Effector memory CD4-positive, alpha-beta T cell (primary cell): ENCODE measurements at places on chromosomes 3 and 15.

GRCh38 chr3:162704238-162704637 lies 1207.6 kb downstream of the OTOL1 start:
- no peak for DNase-seq

DNA sequence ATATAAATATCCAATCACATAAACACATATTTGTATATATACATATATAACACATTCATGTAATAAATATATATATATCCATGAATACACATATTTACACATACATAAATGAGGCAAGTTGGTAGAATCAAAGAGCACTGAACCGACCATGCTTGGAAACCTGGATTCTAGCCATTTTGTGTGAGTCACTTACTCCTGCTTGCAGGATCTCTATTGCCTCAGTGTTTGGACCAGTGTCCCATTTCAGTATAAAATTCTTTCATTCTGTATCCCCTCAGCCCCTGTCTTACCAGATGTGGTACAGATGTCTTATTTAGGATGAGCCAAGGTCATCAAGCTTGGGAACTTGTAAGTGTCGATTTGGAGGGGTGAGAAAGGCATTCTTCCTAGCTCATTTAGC lies 391.4 kb upstream of the FRG2C start:
- DNase-seq, result no peak

DNA sequence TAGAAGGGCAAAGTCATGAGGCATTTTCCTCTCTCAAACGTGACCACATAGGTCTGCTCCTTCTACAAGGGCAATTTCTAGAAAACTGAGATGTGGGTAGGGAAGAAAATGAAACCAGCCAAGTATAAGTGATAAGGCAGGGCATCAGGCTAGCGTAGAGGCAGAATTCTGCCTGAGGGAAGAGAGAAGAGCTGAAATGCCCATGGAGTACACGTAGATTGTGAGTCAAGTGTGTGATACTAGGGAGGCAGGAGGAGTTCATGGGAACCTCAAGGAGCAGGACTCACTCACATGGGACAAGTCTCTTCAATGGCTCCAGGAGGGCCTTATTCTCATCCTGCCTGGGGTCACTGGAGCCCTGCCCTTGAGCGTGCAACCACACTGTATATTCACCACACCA lies 34.9 kb upstream of the PPP4R2 start:
- no peak for DNase-seq

DNA sequence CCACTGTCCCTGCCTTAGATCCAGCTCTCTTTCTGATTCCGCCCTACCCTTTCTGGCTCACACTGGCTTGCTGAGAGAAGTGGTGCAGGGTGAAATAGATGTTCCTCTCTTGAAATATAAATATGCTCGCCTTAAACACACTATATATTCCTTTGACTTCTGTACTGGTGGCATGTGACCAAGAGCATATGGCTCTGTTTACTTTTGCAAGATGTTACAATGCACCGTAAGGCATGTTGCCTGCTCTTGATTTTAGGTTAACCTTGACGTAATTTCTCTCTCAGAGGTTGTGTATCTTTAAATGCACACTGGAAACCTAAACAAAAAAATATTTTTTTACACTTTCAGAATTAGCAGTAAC lies 749 bp downstream of the RSRC1 start:
- no peak for DNase-seq

- no peak for DNase-seq
Observed at GRCh38 chr3:152350776-152351175, 82.0 kb downstream of the MBNL1 start.

- no peak for DNase-seq
Observed at GRCh38 chr3:133058831-133059230, 20.6 kb downstream of the TMEM108 start.

DNA sequence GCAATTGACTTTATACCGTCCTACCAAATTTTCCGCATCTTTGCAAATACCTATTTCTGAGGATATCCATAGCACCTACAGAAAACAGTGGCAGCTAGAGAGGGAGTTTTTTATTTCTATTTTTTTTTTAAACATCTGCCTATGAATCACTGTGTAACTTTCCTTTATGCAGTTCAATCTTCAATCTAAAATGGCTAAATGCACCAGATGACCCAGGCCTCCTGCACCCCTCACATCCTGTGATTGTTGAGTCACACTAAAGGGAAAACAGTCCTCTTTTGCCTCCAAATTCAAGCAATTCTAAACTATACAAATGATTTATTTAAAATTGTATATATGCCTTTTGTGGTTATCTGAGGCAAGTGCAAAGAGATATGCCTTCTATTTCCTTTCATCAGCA lies 20.1 kb upstream of the BCL6 start:
- no peak for DNase-seq

DNA sequence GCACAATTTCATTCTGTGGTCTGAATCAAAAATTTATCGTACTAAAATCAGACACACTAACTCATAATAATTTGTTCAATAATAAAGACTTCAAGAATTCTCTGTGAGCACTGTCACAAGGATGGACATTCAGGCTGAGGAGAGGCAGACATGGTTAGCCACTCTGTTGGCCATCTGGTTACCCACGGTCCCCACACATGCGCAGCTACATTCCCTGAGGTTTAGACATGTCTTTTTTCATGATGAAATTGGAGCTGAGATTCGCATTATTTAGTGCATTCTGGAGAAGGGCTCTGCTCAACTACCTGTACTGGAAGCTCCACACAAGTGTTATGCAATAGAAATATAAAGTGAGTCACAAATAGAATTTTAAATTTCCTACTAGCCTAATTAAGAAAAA lies 156.9 kb downstream of the SUCNR1 start:
- DNase-seq, result no peak

- DNase-seq, result peak; percentile 41
Observed at GRCh38 chr3:196969660-196970546, 1.3 kb upstream of the PIGZ start.

GRCh38 chr15:81001152-81002008 lies 657 bp downstream of the TLNRD1 start:
- peak; percentile 48 for DNase-seq

DNA sequence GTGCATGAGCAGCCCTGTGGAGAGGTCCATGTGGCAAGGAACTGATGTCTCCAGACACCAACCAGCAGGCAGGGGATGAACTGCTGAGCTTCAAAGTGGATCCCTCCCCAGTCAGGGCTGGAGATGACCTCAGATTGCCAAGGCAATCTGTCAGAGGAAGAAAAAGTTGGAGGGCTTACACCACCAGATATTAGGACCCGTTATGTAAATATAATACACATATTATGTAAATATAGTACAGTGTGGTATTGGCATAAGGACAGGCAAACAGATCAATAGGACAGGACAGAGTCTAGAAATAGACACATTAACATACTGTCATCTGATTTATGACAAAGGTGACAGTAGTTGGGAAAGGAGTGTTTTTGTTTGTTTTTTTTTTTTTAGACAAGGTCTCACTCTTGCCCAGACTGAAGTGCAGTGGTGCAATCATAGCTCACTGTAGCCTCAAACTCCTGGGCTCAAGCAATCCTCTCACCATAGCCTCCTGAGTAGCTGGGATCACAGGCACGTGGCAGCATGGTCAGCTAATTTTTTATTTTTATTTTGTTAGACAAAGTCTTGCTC lies 18.0 kb upstream of the RAB7A start:
- DNase-seq, result no peak

DNA sequence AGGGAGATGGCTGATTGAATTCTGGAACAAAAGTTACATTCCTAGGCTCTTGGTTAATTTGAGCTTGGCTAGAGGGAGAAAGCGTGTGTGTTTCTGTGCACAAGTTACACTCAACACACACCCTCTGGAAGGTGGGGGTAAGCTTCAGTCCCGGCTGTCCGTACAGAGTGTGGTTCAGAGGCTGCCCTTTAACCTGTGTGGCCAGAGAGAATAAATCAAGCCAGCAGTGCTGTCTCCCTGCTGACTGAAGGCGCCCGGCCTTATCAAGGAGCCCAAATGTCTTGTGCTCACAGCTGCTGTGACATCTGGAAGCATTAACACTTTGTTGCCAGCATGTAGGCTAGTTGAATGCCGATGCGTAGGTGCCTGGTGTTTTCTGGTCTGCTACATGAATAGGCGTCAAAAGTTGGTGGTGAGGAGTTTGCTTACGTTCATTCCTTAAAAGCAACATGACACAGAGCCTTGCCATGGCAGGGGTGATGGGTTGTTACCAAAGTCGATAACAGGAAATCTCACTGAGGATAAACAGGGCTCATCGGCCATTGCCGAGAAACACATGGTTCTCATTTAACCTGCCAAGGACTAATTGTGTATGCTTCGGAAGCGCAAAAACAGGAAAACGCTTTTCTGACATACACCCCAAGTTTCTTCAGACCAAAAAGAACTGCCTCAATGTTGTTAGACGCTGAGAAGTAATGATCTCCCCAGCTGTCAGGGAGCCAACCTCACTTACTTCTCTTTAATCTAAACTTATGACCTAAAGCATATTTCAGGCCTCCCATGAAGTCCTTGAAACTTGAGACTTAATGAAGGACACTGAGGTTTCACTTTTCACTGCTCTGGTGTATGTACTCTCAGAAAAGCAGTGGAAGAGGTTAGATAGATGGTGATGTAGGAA lies 95.8 kb upstream of the CTDSPL start:
- DNase-seq, result no peak

DNA sequence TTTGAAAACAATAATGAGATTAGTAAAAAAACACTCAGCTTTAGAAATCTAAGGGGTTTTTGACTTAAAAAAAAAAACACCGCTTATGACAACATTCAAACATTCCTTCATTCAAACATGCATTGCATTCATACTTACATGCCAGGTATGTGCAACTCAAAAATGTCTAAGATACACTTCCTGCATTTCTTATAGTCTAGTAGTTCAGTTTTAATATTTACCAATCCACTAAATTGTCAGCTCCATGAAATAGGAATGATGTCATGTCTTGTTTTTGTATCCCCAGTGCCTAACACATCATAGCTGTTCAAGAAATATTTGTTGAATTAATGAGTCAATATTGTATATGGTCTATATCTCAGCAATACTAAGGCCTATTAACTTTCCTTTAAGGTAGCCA lies 51.7 kb downstream of the EIF4E3 start:
- DNase-seq, result no peak

DNA sequence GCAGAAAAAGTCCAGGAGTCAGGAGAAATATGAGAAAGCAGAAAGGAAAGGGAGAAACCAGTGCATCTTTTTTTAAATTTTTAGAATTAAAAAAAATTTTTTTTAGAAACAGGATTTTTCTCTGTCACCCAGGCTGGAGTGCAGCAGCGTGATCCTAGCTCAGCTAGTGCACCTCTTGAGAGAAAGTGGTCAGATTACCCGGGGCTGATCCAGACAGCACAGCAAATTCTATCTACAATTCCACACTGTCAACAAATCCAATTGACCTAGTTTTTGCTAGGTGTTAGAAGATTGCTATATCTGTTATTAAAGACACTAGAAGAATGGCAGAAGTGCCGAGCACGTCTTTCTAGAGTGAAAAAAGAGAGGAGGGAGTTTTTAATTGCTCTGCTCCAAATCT lies 117.3 kb downstream of the RFTN1 start:
- DNase-seq, result no peak

GRCh38 chr15:77650265-77650664 lies 17.6 kb upstream of the LINGO1 start:
- DNase-seq, result no peak

DNA sequence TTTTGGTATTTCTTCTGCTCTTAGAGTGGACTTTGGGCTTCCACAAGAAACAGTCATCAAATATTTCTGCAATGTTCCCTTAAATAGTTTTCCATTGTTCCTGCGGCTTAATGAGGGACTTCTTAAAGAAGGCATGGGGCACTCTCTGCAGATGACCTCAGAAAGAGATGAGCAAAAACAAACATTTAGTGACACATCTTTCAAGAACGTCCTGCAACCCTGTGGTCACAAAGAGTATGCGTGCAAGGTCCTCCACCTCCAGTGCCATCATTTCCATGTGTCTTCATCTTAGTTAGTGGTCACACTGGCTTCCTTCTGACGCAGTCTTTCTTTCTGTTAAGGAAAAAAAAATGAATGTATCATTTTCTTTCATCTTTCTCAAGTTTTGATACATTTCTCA lies 56.2 kb downstream of the GREM1 start:
- no peak for DNase-seq

GRCh38 chr15:72375501-72375845 lies 341 bp downstream of the HEXA start:
- DNase-seq, result no peak

- no peak for DNase-seq
Observed at GRCh38 chr3:59481776-59482400, 432.1 kb upstream of the CFAP20DC start.

DNA sequence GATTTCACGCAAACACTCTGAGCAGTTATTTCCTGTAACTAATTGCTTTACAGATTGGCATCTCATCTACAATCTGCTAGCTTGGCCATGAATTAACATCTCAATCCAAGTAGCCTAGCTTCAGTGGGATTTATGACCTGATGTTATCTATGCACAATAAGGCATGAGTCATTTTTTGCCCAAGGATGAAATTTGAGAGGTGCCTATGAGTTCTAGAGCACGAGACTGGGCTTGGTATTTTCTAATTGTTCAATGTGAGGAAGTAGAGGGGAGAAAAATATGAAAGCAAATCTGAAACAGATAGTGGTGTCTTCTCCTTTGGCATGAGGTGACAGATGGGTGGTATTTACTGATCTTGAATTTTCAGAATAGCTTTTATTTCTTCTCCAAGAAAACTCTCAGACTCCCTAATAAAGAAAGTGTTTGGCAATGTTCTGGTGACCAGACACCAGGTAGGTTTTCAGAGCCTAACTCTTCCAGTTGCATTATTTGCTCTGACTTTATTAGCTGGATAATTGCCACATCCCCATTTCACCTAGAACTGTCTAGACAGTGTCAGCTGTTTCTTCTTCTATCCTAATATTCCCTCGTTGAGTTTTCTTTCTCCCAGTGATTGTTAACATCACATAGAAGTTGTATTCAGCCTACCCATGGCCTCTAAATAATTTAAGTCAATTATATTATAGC lies 301.0 kb upstream of the UMPS start:
- DNase-seq, result no peak

DNA sequence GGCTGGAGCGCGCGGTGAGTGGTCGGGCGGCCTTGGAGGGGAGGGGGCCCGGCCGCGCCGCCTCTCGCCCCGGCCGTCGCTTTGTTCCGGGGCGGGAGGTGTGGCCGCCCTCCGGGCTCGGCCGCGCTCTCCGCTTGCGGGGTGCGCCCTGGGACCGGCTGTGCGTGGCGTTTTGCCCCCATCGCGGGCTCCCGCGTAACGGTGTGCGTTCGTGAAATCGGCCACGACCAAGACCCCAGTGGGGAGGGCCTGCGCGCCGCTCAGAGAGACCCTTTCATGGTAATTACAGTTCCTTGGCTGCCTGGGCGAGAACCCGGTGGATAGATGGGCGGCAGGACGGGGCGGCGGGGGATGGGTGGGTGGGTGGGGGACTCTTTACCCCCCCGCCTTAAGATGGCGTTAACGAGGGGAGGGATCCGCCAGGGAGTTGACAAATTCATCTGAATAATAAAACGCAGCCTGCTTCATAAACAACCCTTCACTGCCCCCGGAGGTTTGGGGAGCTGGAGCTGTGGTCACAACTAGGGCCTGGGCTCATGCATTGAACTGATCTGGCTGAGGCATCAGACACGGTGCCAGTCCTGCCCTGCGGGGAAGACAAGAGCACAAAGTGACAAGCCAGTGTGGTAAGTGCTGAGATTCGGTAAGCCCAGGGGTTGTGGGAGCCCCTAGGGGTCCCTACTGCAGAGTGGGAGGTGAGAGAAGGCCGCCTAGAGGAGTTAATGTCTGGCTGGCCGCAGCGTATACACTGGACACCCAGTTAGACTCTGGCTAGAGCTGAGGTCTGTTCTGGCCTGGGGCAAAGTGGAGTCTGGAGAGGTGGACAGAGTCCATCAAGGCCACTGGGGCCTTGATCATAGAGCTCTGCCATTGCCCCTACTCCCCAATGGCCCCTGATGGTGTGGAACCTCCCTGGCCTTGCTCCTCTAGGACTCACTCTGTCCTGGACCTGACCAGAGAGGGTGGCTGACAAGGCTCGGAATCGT lies 668 bp downstream of the MRAS start:
- no peak for DNase-seq

GRCh38 chr3:57864853-57865252 lies 108.7 kb downstream of the SLMAP start:
- no peak for DNase-seq
